ENCODE measurements at places on chromosomes 6 and 20. TPM values are rescaled to one million over a fixed set of nuclear protein-coding genes. Genes with fewer than 3 reads are reported as not detected.
A peak's percentile ranks its signal among the peaks of the same experiment; 100 is the strongest.

GRCh38 chr20:31816221-31816620 lies 2.9 kb upstream of the MYLK2 start:
- DNase-seq: no peak

- DNase-seq: no peak
Observed at GRCh38 chr20:25269833-25270170, 21.9 kb downstream of the PYGB start.

GRCh38 chr20:3342766-3343165 lies 64.7 kb downstream of the DNAAF9 start:
- no peak for DNase-seq

- DNase-seq: no peak
Observed at GRCh38 chr6:121961619-121962125, 437.8 kb upstream of the HSF2 start.

GRCh38 chr20:8522168-8522567 lies 390.1 kb downstream of the PLCB1 start:
- DNase-seq: no peak

GRCh38 chr6:168368066-168368820 lies 48.7 kb upstream of the DACT2 start:
- DNase-seq: no peak

GRCh38 chr20:45452772-45453691 lies 16.5 kb upstream of the WFDC2 start:
- no peak for DNase-seq

GRCh38 chr20:48478806-48479585 lies 348.8 kb downstream of the PREX1 start:
- no peak for DNase-seq

- no peak for DNase-seq
Observed at GRCh38 chr6:139852488-139853140, 478.2 kb upstream of the CITED2 start.

- no peak for DNase-seq
Observed at GRCh38 chr6:17395112-17395511, 1.7 kb downstream of the CAP2 start.

- DNase-seq: no peak
Observed at GRCh38 chr20:4722571-4722970, 862 bp downstream of the PRND start.

DNA sequence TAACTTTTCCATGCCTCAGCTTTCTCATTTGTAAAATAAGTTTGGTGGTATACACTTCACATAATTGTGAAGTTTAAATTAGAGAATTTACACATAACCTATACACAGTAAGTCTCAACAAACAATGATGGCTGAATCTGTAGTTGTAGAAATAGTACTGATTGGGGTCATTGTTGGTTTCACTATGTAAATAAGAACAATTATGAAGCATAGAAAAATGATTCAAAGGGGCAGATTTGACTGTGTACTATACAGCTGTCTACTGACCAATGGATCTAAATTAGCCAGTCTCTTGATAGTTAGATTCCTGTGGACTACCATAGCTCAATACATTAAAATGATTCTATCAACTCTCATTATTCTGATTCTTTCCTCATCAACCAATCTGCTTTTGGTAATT lies 181.1 kb upstream of the STXBP5 start:
- DNase-seq: no peak

GRCh38 chr6:8029243-8029870 lies 34.8 kb downstream of the BLOC1S5 start:
- DNase-seq: no peak

DNA sequence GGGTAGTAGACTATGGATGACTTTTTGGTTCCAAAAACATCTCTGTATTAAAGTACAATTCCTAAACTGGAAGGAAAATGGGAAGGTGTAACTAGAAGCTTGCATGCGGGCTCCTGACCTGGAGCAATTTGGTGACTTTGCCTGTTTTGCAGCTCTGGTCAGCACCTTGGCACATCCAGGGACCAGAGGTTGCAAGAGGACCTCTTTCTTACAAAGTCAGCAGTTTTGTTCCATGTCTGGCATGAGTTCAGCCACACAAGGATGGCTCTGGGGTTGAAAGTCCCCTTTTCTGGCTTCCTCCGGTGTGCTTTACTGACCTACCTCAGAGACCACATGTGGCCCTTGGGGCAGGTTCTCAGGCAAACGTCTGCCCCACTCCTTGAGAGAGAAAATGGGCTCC lies 22.7 kb upstream of the CD93 start:
- no peak for DNase-seq

GRCh38 chr6:156160007-156160794 lies 617.0 kb upstream of the ARID1B start:
- DNase-seq: no peak

- DNase-seq: no peak
Observed at GRCh38 chr6:41058783-41059181, 5.8 kb downstream of the APOBEC2 start.

- no peak for DNase-seq
Observed at GRCh38 chr20:6635034-6635736, 132.3 kb upstream of the BMP2 start.

- no peak for DNase-seq
Observed at GRCh38 chr6:35179901-35180535, 33.7 kb upstream of the SCUBE3 start.

DNA sequence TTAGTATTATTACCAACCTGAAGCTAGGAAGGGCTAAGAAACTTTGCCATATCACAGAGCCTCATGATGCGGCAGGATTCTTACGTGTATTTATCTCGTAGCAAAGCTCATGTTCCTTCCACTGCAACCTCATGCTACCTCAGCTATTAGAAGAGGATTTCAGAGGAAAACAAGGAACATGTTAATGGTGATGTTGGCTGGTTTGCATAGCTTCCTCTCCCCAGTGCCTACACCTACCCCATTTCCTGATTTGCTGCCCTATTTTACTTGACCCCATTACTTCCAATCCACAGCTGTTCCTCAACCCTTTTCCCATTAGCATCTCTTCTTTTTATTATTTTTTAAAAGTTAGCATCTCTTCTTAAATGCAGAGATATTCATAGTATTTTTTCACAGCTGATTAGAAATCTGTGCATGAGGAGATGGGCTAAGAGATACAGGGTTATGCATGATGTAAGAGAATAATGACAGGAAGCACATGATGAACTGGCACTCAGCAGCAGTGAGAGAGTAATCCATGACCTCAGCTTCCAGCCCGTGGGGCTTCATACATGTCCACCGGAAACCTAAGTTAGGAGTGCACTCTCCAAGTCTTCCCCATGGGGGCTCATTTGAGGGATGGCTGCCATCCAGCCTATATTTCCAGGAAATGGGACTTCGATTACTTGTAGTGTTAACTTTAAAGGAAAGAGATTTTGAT lies 106.1 kb upstream of the ASF1A start:
- no peak for DNase-seq

GRCh38 chr6:90846824-90847223 lies 260.0 kb upstream of the MAP3K7 start:
- DNase-seq: no peak

GRCh38 chr20:50682947-50683530 lies 8.3 kb downstream of the RIPOR3 start:
- no peak for DNase-seq

GRCh38 chr20:57092900-57093530 lies 173.4 kb downstream of the BMP7 start:
- DNase-seq: no peak

DNA sequence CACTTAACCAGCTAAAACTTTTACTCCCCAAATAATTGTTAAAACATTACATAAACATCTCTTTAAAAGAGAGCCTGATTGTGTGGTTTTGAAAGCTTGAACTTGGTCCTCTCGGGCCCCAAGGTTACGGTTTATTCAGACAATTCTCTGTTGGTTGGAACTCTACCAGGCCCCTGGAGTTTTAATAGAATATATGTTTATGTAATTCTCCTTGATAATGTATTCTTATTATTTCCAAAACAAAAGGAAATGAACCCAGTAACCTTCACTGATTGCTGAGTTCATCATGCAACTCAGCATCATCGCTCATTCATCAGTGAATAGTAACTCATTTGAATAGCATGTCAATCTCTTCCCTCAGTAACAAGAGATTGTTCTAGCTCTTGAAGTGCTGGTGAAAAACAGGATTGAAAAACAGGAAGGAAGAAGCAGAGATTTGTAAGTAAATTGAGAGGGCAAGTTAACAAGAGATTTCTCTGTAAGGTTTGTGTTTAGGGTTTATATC lies 464.5 kb upstream of the MARCKS start:
- no peak for DNase-seq

DNA sequence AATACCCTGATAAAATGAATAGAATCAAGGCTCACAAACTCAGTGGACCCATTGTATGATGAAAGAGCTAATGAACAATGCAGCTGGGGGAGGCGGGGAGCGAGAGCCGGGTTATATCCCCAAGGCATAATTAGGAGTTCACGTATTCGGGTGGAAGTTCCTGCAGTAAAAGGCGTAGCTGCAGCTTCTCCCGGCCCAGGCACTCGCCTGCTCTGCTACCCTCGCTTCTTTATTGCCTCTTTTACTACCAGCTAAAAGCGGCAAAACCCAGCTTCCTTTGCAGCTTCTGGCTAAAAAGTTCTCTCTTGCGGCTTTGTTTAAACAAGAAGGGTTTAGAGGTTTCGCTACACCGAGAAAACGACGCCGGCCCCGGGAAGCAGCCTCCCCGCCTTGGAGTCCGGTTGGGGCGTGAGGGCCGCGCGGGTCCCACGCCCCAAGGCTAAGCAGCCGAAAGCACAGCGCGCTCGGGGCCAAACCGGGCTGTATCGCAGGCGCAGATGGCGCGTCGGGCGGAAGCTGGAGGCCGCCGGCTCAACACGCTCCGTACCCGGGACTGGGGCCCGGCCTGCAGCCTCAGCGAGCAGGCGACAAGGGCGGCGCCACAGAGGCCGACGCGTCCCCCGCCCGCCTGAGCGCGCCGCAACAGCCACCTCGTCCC lies 1.6 kb downstream of the ZBTB2 start:
- peak; percentile 68 for DNase-seq

- DNase-seq: no peak
Observed at GRCh38 chr6:42349753-42350511, 101.8 kb downstream of the TRERF1 start.

- DNase-seq: no peak
Observed at GRCh38 chr6:35011096-35012041, 122.3 kb downstream of the ANKS1A start.

GRCh38 chr6:111423055-111423633 lies 59.9 kb downstream of the REV3L start:
- no peak for DNase-seq

- no peak for DNase-seq
Observed at GRCh38 chr6:169979873-169980432, 228.5 kb downstream of the ERMARD start.

- no peak for DNase-seq
Observed at GRCh38 chr6:315921-316752, 23.9 kb downstream of the DUSP22 start.

DNA sequence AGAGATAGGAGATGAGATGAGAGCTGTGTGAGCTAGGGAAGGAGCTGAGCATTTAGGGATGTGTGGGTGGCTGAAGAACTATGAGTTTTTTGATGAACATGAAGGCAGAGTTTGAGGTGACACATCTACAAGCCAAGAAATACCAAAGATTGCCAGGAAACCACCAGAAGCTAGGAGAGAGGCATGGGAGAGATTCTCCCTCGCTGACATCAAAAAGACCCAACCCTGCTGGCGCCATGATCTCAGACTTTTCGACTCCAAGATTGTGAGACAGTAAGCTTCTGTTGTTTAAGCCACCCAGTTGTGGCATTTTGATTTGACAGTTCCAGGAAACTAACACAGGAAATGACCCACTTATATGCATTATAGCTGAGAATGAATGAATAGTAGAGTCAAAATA lies 790.9 kb downstream of the TFAP2A start:
- no peak for DNase-seq

The PTCRA gene
- total RNA-seq: not detected

The THBS2 gene
- 0.07 TPM for total RNA-seq

The RAET1L gene
- not detected for total RNA-seq

The ZMYND8 gene
- total RNA-seq: 180 TPM

The DSN1 gene
- 59.2 TPM for total RNA-seq

The DEFB124 gene
- total RNA-seq: not detected

The PTPRK gene
- total RNA-seq: 94.4 TPM

The PTPN1 gene
- 65.2 TPM for total RNA-seq

The SLC35D3 gene
- 2.3 TPM for total RNA-seq

The LY6G5B gene
- 13.9 TPM for total RNA-seq

The C6orf132 gene
- 56.2 TPM for total RNA-seq

The RCAN2 gene
- not detected for total RNA-seq

The SAMD5 gene
- total RNA-seq: 14.0 TPM

Measured in Caco-2 (cell line).